ENCODE measurements at places on chromosomes 3 and 15.

DNA sequence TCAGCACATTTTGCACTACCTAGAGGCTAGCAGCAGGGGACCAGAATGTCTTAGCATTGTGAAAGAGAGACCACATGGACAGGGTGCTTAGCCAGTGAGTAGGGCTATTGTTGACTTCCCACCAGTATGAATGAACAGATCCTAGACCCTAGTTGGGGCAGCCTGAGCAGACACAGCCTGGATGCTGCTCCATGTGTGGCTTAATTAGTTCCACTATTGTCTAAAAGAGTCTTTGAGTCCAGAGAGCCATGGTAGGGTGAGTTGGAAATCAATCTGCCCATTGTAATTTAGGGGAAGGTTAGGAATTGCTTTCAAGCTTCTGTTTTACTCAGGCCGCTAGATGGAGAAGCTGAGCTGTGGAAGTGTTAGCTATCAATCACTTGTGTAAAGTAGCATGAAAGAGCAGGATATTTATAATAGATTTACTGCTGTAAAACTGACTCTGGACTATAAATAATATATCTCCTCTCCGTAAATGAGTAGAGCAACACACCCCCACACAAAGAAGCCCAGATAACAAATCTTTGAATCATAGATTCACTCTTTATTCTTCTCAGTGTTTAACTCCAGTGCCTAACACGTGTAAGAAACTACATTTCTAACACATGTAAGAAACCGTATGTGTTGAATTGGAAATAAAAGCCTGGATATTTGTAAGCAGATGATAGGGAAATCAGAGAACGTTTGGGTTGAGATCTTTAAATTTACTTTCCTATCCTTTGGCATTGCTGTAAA is 4.1 kb upstream of the GCSAM start:
- no peak for DNase-seq

- no peak for DNase-seq
These were observed 1087.4 kb downstream of the AGBL1 start for GRCh38 chr15:87167055-87167454.

- no peak for DNase-seq
These were observed 58.0 kb downstream of the CHD2 start for GRCh38 chr15:92958105-92958504.

DNA sequence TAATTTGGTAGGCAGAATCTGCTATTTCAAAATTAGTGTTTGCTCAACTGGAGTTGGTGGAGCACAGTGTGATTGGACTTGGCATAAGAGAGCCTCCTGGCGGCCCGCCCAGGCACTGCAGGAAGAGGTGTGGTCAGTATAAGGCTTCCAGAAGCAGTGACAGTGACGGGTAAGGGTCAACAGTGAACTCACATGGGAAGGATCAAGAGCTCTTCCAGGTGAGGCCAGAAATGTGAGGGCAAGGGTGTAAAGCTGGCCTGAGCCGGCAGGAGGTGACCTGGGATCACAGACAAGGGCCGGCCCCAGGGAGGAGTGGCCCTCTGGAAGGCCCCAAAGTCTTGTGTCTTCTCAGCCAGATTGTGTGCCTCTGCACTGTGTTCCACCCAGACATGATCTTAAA is 93.2 kb upstream of the RNF7 start:
- DNase-seq: peak; percentile 83

- no peak for DNase-seq
These were observed 71.8 kb upstream of the NDUFB4 start for GRCh38 chr3:120524171-120524923.

GRCh38 chr3:169769287-169770181 is at the start of gene ACTRT3:
TSS of gene ACTRT3 (minus strand) at chr3:169769561. CDS start at chr3:169769520, 41 bp downstream.
- peak; percentile 65 for DNase-seq

DNA sequence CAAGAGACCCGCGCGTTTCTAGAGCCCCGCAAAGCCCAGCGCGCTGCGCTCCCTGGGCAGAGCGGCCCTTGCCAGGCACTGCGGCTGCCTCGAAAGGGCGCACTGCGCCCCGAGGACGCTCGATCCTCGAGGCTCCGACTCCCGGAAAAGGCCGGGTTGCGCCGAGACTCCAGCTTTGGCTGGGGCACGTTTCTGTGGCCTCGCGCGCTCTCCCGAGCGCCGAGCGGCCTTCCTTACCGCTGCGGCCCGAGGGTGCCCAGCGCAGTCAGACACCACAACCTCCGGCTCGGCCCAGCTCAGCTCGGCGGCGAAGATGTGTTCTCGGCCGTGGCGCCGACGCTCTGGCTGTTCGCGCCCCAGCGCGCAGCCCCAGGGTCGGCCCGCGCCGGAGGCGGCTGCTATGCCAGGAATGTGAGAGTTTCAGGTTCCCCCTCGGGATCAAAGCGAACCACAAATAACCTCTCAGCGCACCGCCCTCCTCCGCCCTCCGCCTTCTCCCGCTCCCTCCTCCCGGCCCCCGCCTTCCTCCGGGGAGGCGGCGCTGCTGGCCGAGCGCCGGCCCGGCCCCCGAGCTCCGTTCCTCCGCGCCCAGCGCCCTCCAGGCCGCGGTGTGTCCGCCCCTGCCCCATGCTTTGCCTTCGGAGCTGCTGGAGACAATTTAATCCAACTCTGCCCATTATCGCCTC is at the start of gene AMOTL2:
Gene AMOTL2 (minus strand): TSS at position 343 of the 686 bp plus-strand sequence. CDS start 3,014 bp downstream, outside the sequence.
- DNase-seq: no peak

DNA sequence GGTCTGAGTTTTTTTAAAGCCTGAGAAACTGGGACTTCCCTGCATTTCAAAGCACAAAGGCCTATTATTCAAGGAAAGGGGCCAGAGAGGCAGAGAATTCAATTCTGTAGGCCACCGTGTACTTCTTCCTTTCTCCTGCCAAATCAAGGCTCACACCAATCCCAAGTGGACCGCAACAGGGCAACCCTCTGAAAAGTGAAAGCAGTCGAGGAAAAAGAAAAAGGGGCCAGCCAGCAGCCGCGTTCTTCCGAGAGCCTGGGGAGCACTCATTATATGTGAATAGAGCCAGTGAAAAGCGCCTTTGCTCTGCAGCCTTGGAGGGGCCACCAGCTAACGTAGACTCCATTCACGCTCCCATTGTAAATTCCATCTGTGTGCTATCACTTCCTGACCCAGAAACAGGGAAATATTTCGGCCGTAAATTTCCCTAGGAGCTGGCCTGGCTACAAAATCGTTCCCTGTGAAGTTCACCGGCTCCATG is 45.9 kb upstream of the THUMPD3 start:
- DNase-seq: no peak

GRCh38 chr3:122646146-122646988 is 34.3 kb upstream of the PARP14 start:
- no peak for DNase-seq

- DNase-seq: no peak
These were observed 655 bp upstream of the RAB11A start for GRCh38 chr15:65868546-65869125.

GRCh38 chr15:65115086-65115485 is at the start of gene UBAP1L:
TSS of gene UBAP1L (minus strand) at chr15:65115200. CDS start at chr15:65106215, 8,985 bp downstream.
- DNase-seq: no peak

- no peak for DNase-seq
These were observed 81.6 kb upstream of the CHMP2B start for GRCh38 chr3:87145553-87145952.

- DNase-seq: no peak
These were observed 71.2 kb upstream of the SOX14 start for GRCh38 chr3:137692803-137693431.
